ENCODE measurements at places on chromosomes 3 and 15.
A peak's percentile ranks its signal among the peaks of the same experiment; 100 is the strongest.

- DNase-seq: no peak
Observed at GRCh38 chr3:56874269-56874668, 72.5 kb upstream of the ARHGEF3 start.

DNA sequence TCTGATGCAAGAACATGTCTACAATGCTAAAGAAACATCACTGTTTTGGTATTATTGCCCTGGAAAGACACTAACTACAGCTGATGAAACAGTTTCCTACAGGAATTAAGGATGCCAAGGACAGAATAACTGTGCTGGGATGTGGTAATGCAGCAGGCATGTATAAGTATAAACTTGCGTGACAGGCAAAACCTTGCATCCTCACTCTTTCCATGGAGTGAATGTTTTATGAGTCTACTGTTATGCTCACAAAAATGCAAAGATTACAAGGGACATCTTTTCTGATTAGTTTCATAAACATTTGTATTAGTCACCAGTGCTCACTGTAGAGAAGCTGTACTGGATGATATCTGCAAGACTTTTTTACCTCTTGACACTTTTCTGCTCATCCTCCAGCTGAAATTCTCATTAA, 143.6 kb downstream of the NAALADL2 start:
- no peak for DNase-seq

DNA sequence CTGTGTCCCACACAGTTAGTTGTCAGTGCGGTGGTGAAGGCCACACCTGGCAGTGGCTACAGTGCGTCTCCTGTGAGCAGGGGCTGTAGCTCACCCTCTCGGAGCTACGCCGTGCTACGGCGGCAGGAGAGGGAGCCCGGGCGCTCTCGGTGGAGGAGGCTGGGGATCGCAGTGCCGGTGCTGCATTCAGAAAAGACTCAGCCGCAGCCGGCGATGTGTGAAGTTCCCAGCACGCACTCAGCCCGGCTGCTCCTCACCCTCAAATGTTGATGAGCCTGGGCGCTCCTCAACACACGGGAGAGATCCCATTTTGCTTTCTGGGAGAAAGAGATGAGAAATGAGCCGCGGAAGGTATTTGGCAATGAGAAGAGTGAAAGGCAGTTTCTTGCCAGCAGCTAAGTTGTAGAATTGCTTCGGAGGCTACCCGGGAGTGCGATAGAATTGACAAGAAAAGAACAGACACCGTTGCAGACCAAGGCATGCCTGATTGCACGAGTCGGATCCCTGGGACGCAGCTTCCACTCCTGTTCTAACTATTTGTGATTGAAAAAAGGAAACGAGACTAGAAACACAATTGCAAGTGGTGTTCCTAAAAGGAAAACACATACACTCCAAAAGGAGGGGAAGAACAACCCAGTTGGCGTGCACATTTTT, at the start of gene UNC13C:
Gene UNC13C (plus strand): TSS at position 189 of the 654 bp plus-strand sequence. CDS start 34,463 bp downstream, outside the sequence.
- DNase-seq: no peak

GRCh38 chr3:31614162-31614921, 81.6 kb downstream of the STT3B start:
- no peak for DNase-seq

DNA sequence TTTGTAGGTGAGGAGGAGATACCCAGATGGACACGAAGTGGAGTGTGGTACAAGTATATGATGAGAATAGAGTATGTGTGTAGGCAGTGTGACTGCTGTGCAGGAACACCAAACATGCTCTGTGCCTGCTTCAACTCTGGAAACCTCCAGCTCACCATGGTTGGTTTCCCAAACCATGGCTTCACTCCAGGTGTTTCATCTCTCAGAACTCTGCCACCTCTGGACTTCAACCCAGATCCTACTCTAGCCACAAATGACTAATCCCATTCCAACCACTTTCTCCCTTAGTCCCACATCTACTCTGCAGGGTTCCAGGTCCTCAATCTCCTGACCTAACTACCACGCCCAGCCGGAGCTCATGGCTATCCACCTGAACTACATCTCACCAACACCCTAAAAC, 102.1 kb downstream of the RYK start:
- DNase-seq: no peak

DNA sequence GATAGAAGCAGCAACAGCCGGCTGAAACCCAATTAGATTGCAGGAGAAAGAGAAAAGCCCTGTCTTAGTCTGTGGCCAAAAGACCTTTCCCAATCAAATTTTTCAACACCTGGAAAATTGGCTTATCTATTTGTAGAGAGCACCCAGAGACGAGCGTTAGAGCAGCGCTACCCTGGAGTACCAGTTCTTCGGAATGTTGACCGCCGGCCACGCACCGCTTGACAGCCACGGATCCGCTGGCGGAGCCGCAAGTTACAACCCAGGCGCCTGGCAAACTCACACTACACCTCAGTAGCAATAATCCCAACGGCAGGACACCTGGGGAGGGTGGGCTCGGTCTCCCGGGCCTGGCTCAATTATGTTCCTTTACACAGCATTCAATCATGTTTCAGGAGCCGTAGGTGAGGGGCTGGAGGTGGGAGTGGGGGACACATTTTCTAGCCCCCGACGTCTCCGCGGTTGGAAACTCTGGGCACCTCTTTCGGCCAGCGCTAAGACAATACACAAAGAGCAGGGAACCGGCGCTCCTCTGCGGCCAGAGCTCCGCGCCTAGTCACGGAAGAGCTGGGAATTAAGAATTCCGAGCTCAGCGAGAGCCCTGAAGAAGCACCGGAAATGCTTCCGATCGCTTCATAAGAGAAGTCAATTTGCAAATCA, 1.2 kb downstream of the MB21D2 start:
- DNase-seq: no peak

DNA sequence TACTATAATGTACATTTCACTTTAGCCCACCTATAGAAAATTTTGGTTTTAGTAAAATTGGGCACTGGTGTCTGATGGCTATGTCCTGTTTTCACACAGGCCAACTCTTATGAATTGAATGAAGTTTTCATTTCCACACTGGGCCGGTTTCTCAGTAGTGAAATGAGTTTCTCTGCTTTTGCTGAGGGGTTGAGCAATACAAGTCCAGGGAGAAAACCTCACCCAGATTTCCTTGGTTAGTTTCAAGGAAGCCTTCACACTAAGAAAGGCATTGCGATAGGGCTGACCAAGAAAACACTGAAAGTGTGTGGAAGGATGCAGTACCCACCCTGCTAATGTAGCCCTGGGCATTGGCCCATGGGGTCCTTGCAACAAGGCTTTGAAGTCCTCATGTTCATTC, 331.5 kb upstream of the CFAP20DC start:
- no peak for DNase-seq

GRCh38 chr3:49750056-49750455, 26.3 kb upstream of the GMPPB start:
- DNase-seq: no peak

DNA sequence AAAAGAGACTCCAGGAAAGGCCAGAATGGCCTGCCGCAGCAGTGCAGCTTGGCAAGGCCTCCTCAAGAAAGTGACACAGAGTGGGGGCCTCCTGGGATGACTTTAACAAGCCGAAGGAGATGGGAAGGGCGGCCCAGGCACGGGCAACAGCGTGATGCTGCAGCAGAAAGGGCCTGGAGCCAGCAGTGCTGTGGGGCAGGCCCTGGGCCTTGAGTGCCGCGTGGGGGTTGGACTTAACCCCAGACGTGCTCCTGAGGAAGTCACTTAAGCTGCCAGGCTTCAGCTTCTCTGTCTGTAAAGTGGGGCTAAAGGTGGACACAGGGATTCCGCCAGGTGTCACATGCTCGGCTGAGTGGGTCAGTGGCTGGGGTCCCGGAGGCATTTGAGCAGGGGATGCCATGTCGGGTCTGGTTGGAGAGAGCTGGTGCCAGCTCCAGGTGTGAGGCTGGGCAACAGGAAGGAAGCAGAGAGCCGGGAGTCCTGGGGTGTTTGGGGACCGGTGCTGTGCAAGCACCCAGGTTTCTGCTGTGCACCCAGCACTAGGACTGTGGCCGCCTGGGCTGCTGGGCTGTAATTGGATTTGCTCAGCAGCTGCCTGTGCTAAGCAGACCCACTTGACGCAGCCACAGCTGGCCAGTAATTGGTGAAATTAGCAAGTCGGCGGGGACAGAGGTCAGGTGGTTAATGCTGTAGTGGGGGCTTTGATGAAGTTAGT, 7.8 kb downstream of the DNAJB8 start:
- no peak for DNase-seq

DNA sequence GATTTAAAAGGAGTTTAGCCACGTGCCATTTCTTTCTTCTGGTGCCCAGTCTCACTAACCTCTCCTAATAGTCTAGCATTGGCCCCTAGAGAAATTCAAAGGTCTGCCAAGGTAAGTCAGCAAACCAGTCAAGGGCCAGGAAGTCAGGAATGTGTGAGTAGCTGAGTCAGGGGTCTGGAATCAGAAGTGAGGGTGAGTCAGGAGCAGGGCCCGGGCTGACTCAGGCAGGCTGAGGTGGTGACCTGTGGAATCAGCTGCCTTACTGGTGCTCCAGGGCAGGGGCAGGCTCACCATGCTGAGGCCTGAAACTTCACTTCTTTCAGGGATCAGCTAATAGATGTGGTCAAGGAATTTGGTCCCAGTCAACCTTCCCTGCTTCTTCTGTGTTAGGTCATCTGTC, 105.8 kb upstream of the MYZAP start:
- DNase-seq: no peak

DNA sequence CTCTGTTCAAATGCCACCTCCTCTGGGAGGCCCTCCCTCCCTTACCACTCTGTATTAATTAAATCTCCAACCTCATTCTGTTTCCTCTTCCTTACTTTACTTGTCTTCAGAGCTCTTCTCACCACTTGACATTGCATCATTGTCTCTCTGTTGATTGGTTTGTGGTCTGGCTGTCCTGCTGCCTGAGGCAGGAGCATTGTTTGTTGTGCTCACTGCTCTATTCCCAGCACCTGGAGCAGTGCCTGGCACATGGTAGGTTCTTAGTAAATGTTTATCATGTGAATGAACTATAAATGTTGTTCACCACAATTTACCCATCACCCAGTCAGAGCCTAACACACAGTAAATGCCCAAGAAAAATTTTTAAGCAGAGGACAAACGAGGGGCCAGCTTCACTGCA, 6.7 kb upstream of the BFSP2 start:
- no peak for DNase-seq

GRCh38 chr3:50388016-50388719, 28.8 kb upstream of the TMEM115 start:
- no peak for DNase-seq

GRCh38 chr3:161350916-161351315, 20.4 kb downstream of the SPTSSB start:
- DNase-seq: no peak

DNA sequence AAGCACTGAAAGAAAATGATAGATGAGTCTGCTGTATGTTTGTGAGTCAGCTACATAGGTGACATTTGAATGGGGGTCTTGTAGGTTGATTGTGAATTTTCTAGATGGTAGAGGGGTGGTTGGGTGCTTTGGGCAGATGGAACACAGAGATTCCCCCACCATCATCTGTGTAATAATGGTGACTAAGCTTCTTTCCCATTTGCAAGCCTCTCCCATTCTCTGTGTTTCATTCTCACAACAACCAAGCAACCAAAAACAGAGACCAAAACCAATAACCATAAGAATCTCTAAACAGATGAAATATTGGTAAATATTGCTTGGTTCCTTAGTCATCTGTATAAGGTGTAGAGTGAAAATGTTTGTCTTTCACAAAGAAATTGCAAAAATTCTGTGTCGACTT, 17.8 kb upstream of the UTS2B start:
- no peak for DNase-seq

DNA sequence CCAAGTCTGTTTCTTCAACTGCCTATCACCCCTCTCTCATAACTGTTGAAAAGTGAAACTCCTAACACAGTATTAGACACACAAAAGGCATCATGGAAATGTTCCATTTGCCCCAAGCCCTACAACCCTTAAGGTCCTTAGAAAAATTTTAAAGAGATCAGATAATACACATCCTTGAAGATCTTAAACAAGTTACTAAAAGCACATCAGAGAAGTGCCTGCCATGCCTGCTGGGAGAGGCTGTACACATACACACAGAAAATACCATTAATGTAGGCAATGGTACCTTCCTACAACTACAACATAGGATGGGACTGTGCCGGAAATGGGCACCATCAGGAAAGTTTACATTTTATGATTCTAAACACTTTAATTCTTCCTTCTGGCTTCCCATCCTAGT, 3.3 kb downstream of the ADAM10 start:
- no peak for DNase-seq

- no peak for DNase-seq
Observed at GRCh38 chr3:156396851-156397250, 158.1 kb downstream of the SSR3 start.

DNA sequence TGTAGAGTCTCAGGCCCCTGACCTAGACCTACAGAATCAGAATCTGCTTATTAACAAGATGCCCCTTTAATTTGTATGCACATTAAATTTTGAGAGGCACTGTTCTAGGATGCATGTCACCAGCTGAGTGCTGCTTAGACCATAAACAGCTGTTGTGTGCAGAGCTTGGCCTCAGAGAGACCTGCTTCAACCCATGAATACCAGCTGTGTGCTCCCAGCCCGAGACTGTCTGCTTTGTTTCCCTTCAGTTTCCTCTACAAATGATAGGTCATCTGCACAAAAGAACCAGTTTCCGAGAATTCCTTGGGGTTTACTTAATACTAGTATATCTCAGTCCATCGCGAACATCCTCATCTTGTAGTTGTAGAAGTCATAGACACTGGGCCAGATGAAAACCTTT, 158.5 kb upstream of the PFN2 start:
- DNase-seq: no peak

- peak; percentile 76 for DNase-seq
Observed at GRCh38 chr15:74785194-74786032, 3.5 kb downstream of the CSK start.

- DNase-seq: no peak
Observed at GRCh38 chr3:48402281-48402732, 27.6 kb downstream of the PLXNB1 start.

DNA sequence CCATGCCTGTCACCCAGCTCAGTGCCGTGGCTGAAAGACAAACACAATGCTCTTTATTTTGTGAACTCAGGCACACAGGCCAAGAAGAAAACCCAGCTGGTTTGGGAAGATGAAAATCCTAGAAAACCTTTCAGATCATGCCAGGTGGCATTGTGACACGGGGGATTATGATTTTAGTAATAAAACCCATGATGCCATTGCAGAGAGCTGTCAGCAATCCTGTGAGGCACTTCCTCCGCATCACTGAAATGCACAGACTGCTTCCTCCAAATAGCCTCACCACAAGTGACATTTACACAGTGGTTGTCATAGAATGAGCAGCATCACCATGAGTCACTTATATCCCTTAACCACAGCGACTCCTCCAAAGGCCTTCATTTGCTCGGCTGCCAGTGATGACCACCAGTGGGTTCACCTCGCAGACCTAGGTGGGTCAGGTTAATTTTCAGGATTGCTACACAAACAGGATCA, 22.7 kb downstream of the ABHD6 start:
- DNase-seq: peak; percentile 48

- DNase-seq: no peak
Observed at GRCh38 chr3:13515786-13516759, 32.9 kb upstream of the FBLN2 start.

GRCh38 chr15:50163719-50164410, 18.1 kb upstream of the SLC27A2 start:
- no peak for DNase-seq
